ENCODE measurements at places on chromosomes 5 and 9. TPM values are rescaled to one million over a fixed set of nuclear protein-coding genes. Genes with fewer than 3 reads are reported as not detected.

DNA sequence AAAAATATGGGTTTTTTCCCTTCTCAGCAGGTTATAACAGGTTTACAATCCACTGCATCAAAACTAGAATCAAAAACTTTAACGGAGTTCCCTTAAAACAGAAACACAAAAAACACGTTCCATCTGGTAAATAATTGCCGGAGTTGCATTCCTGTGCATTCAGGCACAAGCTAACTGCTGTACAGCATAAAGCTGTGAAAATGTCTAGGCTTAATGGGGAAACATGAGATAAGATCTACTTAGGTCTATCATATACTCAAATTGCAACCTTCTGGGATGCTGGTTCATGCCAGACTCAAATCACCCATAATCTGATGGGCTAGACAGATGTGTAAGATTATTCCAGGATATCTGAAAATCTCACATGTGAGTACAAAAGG is 265.3 kb downstream of the DOCK8 start:
- no peak for DNase-seq

DNA sequence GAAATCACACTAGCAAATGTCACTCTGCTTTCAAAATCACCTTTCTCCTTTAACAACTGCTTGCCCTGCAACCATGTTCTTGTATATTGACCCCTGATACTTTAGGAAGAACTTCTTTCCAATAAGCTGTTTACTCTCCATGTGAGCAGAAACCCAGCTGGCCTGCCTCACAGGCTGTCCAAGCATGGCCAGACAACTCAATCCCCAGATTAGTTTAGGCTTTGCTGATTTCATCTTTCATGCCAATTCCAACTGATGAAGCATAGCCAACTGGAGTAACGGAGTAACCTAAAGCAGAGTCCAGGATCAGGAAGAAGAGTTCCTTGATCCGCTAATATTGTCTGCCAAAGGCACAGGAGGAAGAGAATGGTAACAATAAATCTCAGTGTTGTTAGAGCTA is 56.7 kb upstream of the HTR1A start:
- DNase-seq, result no peak

DNA sequence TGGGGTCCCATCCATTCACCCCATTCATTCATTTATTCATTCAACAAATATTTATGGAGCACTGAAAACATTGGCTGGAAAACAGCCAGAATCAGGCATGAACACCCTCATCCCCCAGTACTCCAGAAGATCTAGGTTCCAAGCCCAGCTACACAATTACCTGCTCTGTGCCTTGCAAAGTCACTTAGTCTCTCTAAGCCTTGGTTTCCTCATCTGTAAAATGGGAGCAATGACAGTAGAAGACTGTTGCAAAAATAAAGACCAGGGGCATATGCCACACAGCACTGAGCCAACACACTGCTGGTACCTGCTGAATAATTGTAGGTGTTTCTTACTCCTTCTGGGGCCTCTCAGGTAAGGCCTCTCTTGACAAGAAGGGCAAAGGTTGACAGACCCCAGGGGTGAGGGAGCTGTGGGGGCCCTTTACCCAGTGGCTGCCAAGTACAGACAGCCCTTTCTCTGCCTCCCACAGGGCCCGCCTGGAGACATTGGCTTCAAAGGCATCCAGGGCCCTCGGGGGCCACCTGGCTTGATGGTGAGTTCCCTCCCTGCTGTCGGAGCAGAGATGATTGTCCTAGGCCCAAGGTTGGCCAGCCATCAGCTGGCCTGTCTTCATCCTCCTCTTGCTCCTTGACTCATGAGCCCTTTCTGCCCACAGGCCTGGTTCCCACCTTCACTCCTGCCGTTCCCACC is 22.6 kb upstream of the ORM1 start:
- DNase-seq, result no peak

DNA sequence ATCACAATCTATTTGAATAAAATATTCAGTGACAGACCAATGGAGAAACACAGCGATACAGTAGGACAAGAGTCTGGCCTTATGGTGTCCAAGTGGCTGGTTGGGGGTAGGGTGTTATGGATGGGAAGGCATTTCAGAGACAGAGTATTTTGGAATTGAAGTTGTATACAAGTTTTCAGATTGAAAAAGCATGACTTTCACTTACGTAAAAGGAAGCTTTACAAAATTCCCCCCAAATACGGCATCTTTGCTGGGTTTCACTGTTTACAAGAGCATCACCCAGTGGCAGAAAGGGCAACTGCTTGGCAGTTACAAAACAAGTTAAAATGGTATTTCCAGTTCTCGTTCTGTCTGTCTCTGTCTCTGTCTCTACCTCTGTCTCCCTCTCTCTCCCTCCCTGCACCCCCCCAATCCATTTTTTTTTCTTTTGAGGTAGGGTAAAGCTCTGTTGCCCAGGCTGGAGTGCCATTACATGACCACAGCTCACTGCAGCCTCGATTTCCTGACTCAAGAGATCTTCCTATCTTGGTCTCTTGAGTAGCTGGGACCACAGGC is 86.2 kb downstream of the PTPN3 start:
- no peak for DNase-seq

- DNase-seq, result no peak
These were observed 3.2 kb downstream of the SH3RF2 start for GRCh38 chr5:145939540-145940065.

DNA sequence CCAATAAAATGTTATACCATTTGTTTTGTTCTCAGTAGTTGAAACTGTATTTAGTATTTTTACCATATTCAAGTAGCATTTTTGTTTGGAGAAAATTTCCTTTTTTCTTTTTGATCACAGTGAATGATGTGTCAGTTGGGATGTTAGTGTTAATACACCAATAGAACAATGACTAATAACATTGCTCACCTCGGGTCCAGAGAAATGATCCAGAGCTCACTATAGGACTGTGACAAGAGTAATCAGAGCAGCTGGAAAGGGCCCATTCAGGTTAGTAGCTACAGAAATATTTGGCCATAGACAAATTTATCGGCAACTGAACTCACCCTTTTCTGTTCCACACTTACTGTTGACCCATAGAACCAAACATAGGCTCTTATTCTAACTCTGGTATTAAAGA is 989.2 kb downstream of the TLE4 start:
- DNase-seq, result no peak

DNA sequence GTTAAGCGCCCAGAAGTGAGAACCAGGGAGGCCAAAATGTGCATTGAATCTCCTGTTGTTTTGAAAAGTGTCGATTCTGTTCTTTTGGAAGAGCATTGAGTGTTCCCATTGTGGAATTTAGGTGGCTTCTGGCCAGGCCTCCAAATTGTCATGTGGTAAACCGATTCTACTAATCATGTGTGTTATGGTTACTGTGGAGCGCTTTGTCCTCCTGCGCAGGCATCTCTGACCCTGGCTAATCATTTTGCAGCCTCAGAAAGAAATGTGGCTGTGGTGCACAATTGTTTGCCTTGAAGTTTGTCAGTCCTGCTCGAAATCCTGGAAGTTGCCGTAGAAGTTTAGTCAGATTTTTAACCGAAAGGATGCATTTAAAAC is 121.3 kb downstream of the RASGRF2 start:
- no peak for DNase-seq

DNA sequence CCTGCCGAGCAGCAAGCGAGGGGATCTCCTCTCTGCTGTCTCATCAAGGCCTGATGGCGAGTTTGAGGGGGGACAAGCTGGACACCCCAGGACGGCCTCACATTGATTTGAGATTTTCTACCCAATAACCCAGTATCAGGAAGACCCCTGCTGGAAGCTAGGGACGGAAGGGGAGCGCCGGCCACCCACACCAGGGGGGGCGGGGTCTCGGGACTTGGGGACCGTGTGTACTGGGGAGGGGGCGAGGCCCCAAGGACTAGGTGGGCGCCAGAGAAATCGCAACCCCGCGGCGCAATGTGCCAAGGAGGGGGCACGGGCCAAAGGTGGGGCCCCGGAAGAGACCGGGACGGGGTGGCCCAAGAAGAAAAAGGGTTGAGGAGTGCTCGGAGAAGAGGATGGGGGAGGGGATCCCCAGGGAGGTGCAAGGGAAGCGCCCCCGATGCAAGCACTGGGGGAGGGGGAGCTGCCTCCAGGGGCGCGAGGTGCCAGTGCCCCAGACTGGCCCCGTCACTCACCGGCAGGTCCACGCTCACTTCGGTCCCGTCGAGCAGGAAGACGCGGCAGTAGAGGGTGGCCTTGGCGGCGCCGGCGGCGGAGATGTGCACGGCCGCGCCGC is 1.1 kb downstream of the EPB41L4B start:
- no peak for DNase-seq

DNA sequence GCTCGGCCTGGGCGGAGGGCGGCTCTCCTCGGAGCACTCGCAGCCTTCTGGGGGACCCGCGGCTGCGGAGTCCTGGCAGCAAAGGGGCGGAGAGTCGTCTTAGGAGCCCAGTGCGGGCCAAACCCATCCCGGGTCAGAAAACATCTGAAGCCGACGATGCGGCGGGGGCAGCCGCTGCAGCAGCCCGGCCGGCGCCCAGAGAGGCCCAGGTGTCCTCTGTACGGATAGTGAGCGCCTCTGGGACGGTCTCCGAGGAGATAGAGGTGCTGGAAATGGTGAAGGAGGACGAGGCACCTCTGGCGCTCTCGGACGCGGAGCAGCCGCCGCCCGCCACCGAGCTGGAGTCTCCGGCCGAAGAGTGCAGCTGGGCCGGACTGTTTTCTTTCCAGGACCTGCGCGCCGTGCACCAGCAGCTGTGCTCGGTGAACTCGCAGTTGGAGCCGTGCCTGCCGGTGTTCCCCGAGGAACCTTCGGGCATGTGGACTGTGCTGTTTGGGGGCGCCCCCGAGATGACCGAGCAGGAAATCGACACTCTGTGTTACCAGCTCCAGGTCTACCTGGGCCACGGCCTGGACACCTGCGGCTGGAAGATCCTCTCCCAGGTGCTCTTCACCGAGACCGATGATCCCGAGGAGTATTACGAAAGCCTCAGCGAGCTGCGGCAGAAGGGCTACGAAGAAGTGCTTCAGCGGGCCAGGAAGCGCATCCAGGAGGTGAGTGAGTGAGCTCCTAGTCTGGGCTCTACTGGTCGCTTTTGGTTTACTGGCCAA is 1.2 kb downstream of the JMY start:
- peak; percentile 20 for DNase-seq

PCDHGA6 gene
- 23.6 TPM for total RNA-seq

- DNase-seq, result no peak
These were observed 617.9 kb upstream of the CTNND2 start for GRCh38 chr5:12522116-12522515.

DNA sequence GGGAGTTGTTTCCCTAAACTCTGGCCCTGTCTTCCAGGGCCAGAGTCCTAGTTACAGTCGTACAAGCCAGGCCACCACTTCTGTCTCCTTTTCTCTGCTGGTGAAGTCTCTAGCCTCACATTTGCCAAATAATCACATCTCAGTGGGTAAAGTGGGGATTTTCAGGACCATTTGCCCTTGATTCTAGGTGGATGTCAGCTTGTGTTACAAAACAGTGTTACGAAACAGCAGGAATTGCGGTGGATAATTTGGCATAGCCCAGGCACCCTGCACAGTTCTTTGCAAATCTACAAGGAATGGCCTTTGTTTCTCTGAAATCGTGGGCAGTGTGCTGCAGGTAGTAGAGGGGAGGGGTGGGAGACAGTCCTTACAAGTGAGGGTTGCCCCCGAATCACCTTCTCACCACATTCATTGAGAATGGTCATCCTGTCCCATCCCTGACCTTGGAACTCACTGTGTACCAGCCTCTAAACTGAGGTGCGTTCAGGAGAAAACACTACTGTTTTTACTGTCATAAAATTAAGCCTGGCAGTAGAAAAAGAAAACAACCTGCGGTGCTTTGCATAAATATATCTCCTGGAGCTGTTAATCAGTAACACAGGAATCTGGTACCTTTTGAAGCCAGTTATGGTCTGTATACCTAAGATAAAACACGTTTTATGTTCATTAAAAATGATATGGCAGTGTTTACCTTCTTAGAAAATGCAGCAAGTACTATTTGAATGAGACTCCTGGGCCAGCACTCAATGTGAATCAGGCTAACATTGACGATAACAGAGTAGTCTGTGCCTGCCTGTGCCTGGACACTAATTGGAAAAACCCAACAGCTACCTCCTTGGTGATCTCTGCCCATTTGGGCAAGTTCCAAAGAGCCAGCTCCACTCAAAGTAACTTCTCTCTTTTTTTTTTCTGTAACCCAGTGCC is 44.3 kb downstream of the CYSTM1 start:
- peak; percentile 50 for DNase-seq

- DNase-seq, result peak; percentile 29
These were observed 425 bp downstream of the PTPA start for GRCh38 chr9:129111528-129112151.

DDX4 gene
- 0.09 TPM for total RNA-seq

DNA sequence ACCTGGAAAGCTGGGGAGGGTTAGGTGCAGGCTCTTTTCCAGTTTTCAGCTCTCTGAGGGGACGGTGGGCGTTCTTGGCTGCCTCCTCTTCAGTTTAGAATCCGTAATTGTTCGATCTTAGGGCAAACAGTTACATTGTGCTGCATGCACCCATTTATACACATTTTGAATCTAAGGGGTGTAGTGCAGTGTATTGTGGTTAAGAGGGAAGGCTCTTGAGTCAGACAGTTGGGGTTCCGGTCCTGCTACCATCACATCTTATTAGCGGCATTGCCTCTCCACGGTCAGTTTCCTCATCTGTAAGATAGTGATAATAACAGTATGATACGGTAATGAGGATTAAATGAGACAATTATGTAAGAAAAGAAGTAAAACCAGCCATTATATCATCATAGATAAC is 625 bp downstream of the EXOSC2 start:
- no peak for DNase-seq

SLC25A51 gene
- total RNA-seq, result 60.3 TPM

GRCh38 chr9:116084497-116084896 is 69.1 kb upstream of the PAPPA start:
- DNase-seq, result no peak

TMEM245 gene
- 72.0 TPM for total RNA-seq

DNA sequence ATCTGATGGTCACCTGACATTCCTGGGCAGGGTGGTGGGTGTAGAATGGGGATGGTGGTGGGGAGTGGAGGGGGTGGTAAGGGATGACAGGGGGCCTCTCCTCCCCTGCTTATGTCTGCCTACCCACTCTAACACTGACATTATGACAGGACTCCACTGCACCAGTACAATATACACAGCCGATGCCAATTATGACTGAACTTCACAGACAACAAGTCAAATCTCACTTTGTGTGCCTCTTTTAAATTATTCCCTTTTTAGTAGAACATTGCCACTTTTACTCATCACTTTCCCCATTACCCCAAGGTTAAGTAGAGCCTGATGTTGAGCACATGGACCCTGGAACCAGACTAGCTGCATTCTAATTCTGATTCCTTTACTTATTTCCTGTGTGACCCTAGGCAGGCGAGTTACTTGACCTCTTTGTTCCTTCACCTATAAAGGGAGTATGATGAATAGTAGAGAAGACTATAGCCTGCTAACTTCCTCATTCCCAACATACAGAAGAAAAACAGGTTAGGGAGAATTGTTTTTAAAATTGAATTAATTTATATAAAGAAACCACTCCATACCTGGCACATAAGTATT is 464.7 kb downstream of the DMRT2 start:
- no peak for DNase-seq

DNA sequence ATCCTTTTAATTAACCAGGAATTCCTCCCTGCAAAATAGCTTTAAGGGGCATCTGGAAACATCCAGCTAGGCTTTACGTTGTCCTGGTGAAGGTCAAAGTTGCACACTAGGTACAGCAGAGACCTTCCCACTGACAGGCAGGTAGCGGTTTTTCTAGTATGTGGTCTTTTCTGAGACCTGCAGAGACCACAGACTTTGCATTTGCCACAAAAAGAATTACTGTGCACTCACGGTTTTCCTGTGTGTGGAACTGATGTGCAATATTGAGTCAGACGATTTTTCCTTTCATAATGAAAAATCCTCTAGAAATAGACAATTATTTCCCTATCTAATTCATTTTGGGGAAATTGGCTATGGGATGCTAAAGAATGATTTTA is 417.0 kb upstream of the ADAMTSL1 start:
- DNase-seq, result no peak

GRCh38 chr5:8295141-8295540 is 426.2 kb downstream of the MTRR start:
- no peak for DNase-seq

GPRIN1 gene
- 38.9 TPM for total RNA-seq
